ENCODE measurements at places on chromosomes 12 and 14.

DNA sequence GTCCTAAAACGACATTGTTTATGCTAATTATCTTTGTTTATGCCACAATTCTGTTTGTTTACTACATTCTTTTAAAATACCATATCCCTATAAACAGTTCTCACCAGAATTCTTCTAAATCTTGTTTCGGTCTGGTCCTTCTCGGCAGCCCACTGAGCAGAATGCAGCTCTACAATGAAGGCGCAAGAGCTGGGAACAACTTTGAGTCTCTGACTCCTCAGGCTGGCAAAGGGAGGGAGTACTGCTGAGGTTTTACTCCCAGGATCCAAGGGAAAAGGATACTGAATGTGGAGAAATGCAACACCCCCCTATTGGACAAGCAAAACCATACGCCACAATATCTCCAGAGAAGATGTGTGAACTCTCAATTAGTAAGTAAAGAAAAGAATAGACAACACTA lies 5.4 kb downstream of the SOX5 start:
- DNase-seq: no peak

GRCh38 chr14:39956372-39956771 lies 524.1 kb upstream of the FBXO33 start:
- DNase-seq: no peak

DNA sequence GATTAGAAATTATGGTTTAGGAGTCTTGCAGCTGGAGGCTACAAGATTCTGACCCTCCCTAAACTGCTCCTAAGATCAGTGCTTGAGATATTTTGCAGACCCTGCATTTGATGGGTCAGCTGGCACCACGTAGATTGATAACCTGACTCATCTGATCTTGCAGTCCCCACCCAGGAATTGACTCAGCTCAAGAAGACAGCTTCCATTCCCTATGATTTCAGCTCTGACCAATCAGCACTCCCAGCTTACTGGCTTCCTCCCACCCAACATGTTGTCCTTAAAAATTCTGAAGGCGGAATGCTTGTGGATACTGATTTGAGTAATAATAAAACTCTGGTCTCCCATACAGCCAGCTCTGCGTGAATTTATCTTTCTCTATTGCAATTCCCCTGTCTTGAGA lies 23.2 kb upstream of the MTHFD1 start:
- DNase-seq: no peak

- no peak for DNase-seq
Measured at GRCh38 chr12:10940389-10940788, 1.3 kb upstream of the TAS2R14 start.

GRCh38 chr12:106584104-106585064 lies 1.6 kb downstream of the RFX4 start:
- no peak for DNase-seq

- DNase-seq: no peak
Measured at GRCh38 chr14:50822501-50823042, 8.4 kb downstream of the NIN start.

DNA sequence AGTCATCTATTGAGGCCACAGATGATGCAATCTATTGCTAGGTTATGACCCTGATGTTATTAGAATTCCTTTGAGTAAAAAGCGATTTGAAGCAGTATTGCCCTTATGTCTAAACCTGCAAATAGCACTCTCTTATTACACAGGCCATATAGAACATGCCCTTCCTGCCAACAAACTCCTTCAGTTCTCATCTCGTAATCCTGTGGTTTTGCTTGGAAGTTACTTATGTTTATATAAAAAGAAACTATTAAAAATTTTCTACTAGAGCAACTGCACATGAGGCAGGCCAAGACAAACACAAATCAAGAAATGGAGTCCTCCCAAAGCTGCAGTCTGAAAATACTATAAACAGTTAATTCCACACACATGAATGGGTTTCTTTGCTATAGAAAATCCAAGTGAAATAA lies 1200.2 kb downstream of the LRFN5 start:
- DNase-seq: no peak

DNA sequence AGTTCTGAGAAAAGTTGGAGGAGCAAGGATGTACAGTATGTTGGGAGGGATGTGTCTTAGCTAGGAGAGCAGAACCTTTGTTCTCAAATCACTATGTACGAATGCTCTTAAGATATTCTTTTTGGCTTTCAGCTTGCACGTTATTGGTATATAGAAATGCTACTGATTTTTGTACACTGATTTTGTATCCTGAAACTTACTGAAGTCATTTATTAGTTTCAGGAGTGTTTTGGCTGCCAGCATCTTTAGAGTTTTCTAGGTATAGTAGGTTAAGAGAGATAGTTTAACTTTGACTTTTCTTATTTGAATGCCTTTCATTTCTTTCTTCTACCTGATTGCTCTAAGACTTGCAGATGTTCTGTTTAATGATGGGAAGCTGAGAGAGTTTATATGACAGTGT lies 442.8 kb upstream of the FBXO33 start:
- DNase-seq: no peak

GRCh38 chr12:130879212-130879686 lies 7.4 kb downstream of the RAN start:
- DNase-seq: no peak

DNA sequence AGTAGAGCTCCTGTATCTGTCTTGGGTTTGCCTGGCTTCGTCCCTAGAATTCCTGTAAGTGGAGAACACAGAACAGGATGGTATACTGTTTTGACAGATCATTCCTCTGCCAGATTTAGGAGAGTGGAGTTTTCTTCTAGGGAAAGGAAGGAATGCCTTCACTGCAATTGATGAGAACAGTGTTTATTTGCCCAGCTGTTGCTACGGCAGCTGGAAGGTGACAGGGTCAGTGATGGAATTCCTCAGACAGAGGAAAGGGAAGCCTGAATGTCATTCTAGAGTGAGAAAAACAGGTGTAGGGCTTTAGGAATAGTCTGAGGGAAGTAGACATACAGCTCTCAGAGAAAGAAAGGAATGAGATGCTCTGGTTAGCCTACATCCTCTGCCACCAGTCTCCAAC lies 11.7 kb downstream of the CSRNP2 start:
- DNase-seq: no peak

DNA sequence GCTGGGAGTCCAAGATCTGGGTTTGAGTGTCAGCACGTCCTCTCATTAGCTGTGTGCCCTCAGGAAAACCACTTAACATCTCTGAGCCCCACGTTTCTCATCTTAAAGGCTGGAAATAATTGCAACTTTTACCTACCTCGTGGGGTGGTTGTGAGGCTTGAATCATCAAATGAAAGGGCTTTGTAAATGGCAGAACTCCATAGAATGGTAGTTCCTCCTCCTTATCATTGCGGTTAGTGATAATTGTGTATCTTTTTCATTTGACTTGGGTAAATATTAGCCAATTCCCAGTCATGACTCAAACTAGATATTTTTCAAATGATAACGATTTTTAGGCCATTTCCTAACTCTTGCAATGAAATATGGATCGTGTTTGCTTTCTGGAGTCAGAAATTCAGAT lies 205.5 kb downstream of the CHST11 start:
- no peak for DNase-seq

GRCh38 chr12:65205886-65206285 lies 36.5 kb downstream of the LEMD3 start:
- no peak for DNase-seq

- no peak for DNase-seq
Measured at GRCh38 chr14:81023095-81023710, 67.8 kb downstream of the TSHR start.

DNA sequence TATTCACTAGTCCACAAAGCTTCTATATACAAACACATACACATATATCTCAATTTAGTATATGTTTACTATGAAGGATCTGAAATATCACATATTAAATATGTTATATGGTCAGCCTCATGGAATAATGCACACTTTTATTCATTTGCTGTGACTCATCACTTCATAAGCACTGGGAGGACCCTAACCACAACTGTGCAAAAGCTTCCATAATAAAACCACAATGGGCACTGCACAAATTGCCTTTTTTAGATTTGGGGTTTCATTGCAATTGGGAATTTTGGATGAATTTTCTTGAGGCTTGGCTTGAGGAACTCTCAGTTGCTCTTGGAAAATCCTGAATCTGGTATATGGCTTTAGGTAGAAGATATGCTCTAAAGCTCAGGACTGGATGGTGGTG lies 399.4 kb downstream of the C12orf75 start:
- DNase-seq: no peak

- no peak for DNase-seq
Measured at GRCh38 chr12:46946137-46946536, 120.3 kb upstream of the SLC38A4 start.

DNA sequence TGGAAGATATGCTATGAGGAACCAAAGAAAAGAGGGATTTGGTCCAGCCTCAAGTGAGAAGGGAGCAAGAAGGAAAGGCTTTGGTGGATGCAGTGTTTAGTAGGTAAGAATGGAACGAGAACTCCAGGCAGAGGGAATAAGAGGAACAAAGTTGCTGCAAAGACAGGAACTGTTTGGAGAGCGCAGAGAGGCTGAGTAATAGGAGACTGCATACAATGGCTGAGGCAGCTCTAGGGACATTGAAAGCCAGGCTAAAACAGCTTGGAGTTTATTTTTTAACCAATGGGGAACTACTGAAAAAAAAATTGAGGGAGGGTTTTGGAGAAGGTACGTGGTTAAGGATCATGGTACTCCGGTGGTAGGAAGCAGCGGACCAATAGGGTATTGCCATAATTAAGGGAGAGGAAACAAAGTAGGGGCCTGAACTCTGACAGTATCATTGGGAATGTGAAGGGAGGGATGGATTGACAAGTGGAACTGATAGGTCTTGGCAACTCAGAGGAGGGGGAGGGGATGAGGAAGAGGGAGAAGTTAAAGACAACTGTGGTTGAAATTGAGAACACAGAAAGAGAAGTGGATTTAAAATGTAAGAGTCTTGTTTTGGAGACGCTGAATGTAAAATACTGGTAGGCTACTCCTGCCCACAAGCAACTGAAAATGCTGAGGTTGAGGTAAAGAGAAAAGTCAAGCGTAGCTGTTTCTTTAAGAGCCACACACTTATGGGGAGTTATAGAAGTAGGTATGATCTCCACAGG lies 4.8 kb downstream of the ASCL4 start:
- no peak for DNase-seq

GRCh38 chr12:91287753-91288152 lies 105.1 kb upstream of the DCN start:
- no peak for DNase-seq

GRCh38 chr14:93343266-93343665 lies 3.7 kb upstream of the COX8C start:
- no peak for DNase-seq

- DNase-seq: no peak
Measured at GRCh38 chr14:56884617-56885016, 74.3 kb upstream of the OTX2 start.

GRCh38 chr12:57218030-57218853 lies 1.6 kb downstream of the NXPH4 start:
- no peak for DNase-seq

GRCh38 chr12:31967539-31967938 lies 8.3 kb downstream of the RESF1 start:
- DNase-seq: no peak

DNA sequence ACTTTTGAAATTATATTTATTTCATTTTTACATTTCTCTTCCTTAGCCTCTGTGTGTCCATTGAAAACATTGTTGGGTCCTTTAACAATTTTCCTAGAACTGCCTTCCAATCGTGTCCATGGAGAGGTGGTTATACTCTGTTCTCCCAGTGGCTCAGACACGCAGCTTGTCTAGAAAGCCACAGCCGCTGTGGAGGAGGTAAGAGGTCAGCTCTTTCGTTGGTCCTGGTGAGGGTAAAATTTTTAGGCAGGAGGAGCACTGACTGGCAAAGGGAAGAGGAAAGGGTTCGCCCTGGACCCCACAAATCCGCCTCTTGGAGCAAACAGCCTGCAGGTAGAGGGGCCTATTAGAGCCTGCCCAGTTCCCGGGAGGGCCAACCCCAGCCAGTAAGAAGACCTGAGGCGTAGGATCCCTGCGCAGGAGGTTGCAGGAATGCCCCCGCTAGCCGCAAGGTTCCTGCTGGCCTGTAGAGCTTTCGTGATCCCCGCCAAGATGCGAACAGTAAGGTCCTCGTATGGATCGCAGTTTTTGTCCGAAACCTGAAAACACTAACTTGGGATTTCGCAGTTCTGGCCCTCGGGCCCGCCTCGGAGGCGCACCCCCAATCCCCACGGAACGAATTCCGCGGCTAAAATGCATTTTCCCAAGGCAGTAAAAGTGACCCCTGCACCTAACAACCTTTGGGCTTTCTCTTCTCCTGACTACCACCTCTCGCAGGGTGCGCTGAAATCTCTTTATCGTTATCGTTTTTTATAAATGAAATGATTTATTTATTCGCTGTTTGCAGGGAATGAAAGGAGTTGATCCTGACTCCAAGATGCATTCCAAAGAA lies 7.5 kb upstream of the PAX9 start:
- DNase-seq: no peak

DNA sequence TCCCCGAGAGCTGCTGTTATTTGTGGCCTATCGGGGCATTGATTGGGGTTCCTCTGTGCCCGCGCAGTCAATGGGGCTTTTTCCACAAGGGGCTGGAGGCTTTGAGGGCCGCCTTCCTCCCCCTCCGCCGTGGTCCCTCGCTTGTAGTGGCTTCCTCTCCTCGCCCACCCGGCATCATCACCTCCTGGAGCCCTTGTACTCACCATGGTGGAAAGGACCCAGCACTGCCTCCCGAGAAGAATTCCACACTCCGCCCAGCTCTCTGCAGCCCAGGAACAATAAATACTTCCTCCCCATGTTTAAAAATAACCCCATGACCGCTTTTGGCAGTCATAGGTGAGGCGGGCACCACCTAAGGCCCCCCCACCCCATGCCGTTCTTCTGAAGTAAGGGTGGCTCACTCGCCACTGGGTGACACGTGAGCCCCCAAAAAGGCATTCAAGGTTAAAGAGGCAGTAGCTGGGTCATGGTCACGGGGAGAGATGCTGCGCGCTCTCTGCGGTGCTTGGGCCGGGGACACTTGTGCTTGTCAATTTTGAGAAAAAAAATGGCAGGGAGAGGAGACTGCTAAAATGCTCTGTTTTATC lies at the start of gene MYL2:
MYL2 (minus strand) TSS at position 256 of the 587 bp plus-strand sequence; CDS start at position 206, 50 bp downstream.
- DNase-seq: no peak

DNA sequence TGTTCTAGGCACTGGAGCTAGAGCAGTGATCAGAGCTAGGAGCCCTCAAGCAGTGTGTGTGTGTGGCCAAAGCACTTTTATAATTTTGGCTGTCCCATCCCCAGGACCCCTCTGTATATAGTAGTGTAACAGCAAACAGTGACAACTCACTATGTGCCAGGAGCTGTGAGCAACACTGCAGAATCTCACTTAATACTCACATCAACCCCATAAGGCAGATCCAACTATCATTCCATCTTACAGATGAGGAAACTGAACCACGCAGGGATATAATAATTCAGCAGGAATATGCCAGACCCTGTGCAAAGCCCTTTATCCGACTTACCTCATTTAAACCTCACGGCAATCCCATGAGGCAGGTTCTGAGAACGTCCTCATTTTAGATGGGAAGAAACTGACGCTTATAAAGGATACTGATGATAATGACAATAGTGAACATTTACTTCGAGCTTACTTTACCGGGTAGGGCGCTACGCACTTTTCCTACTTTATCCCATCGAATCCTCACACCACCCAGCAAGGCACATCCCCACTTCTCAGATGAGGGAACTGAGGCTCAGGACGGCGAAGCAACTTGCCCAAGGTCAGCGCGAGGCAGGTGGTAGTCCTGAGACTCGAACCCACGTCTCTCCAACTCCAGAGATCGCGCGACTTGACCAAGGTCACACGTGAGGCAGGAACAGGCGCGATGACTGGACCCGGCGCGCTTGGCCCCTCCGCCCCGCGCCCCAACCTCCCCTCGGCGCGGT lies 687 bp downstream of the RAB35 start:
- no peak for DNase-seq

- no peak for DNase-seq
Measured at GRCh38 chr14:70698288-70698687, 56.6 kb downstream of the TTC9 start.

- DNase-seq: no peak
Measured at GRCh38 chr14:60204843-60205774, 39.9 kb upstream of the DHRS7 start.

- no peak for DNase-seq
Measured at GRCh38 chr12:105267711-105268110, 31.7 kb upstream of the APPL2 start.

Measured in stimulated activated CD8-positive, alpha-beta memory T cell treated with anti-CD3 and anti-CD28 coated beads, Interleukin-7, amount 100 ng/mL, for 24 hours (primary cell).